ENCODE measurements at places on chromosomes 5 and 9.
A peak's percentile ranks its signal among the peaks of the same experiment; 100 is the strongest.

DNA sequence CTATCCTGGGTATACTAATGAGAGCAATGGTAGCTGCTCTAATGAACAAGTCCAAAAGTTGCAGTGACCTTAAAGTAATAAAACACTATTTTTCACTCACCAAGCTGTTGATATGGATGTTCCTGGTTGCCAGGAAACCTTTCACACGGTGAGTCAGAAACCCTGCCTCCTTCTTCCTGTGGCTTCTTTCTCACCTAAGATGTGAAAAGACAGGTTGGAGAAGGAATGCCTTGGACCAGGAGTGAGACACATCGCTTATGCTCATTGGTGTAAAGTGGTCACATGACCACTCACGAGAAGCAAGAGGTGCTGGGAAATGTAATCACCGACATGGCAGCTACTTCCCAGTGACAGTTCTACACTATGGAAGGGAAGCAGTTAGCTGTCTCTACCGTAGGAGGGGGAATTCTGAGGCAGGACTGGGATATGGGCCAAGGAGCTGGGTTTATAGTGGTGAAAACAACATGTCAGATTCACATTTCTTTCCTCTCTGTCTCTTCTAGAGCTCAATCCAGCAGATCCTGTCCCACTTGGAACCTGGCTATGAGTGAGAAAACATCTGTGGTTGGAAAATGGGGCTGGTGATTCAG, 320.4 kb upstream of the KLF4 start:
- DNase-seq: no peak

- no peak for DNase-seq
These were observed 346.2 kb upstream of the CTNND2 start for GRCh38 chr5:12250454-12250853.

DNA sequence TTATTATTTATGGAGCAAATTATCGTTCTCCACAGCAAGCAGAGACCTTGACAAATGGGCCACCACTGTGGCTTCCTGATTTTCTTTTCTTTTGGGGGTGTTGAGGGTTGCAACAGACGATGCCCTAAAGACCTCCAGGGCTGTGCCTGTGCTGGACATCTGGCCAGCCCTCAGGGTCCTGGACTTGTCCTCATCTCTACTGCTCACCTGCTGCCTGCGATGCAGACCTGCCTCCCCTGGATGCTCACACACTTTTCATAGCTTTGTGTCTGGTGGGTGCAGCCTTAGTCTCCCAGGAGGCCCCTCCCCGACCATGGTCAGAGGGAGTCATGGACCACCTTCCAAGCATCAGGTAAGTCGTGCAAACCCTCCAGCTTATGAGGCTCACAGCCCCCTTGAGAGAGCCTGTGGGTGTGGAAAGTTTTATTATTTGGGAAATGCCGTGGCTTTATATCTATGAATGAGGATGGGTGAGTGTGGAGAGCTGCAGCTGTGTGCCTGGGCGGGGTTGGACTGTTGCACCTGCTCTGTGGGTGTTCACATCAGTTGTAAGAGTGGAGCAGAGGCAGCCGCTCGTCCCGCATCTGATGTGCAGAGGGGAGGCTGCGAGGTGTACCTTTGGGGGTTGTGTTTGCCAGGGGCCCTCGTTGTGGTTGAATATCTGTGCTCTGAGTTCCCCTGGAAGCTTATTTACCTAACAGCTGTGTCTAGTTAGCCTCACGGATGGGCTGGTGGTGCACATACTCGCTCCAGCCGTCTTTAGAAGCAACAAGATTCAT, 126.3 kb upstream of the IRX4 start:
- DNase-seq: no peak

- DNase-seq: no peak
These were observed 77.4 kb upstream of the ANXA1 start for GRCh38 chr9:73074176-73074708.

DNA sequence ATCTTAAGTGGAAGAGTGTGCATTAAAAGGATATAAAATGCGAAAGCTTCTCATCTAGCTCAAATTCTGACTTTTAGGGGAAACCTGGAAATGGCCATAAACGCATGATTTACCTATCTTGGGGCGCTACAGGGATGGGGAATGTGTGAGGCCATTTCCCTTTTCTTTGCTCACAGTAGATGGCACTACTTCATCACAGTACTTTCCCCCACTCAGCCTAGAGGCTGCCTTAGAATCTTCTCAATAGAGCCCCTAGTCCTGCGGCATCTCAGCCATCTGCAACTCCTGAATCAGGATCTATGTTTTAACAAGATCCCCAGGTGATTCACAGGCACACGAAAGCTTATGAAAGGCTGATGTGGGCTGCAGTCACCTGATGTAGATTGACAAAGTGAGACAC, 110.8 kb downstream of the LHFPL2 start:
- no peak for DNase-seq

DNA sequence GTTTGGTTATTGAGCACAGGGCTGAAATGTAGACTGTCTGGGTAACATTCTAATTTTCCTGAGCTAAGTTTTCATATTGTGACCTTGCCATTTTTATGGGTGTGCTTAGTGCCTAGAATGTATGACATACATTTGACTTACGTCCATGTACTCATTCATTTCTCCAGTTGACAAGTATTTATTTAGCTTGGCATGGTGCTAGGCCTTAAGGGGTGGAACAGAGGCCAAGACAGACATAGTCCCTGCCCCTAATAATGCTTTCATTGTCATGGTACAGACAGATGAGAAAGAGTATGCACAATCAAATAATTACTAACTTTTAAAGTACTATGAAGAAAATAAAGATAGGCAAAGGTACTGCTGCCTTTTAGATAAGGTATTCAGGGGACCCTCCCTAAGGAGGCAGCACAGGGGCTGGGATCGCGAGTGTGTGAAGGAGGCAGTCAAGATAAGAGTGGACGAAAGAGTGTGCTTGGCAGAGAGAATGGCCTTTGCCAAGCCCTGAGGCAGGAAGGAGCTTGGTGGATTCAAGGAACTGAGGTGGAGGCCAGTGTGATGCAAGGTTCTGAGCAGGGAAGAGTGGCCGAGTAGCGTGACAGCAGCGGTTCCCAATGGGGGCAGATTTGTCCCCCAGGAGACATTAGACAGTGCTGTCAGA, 128.0 kb downstream of the PIP5K1B start:
- no peak for DNase-seq

DNA sequence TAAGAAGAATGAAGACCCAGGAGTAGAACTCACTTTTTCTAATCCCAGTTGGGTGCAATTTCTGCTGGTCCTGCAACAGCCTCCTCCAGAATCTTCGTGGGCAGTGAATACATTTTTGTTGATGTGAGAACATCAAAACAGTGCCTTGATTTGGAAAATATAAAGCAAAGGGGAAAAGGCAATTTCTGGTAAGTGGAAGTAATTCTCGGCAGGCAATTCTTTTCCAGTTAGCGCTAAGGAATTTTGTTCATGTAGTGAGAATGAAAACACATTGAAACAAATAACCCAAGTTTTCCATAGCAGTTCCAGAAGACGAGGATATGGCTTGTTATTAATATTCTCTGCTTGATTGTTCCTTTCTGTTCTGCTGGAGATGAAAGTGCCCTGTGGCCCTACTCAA, 178.7 kb downstream of the SPATA31D1 start:
- no peak for DNase-seq

DNA sequence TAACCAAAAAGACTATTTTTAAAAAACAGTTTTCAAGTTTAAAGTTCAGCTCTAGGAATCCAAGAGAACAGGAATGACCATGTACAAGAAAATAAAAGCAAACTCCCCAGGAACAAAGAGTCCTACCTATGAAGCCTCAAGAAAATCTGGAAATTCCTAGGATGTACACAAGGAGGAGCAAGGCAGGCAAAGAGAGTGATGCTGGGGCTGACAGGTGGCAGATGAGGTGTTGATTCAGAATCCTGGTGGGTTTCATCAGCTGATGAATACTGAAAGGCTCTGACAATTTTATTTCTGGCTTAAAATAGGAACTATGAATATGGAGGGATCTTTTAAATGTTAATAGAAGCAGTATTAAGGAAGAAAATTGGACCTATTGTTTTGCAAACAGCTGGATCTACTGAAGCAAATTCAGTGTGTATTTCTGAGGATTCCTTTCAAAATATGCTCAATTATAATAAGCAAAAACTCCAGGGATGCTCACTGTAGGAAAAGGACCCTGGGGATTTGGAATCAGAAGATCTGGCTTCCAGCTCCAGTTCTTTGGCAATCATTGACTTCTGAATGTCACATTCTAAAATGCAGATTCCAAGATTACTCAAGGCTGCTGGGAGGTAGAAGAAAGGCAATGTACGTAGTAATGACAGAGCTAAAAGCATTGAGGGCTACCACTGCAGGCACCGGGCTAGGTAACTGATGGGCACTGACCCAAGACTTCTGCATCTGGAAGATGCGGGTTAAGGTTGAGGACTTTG, 28.0 kb upstream of the SH3RF2 start:
- no peak for DNase-seq

- no peak for DNase-seq
These were observed 2.2 kb upstream of the ZNF366 start for GRCh38 chr5:72509401-72509800.

DNA sequence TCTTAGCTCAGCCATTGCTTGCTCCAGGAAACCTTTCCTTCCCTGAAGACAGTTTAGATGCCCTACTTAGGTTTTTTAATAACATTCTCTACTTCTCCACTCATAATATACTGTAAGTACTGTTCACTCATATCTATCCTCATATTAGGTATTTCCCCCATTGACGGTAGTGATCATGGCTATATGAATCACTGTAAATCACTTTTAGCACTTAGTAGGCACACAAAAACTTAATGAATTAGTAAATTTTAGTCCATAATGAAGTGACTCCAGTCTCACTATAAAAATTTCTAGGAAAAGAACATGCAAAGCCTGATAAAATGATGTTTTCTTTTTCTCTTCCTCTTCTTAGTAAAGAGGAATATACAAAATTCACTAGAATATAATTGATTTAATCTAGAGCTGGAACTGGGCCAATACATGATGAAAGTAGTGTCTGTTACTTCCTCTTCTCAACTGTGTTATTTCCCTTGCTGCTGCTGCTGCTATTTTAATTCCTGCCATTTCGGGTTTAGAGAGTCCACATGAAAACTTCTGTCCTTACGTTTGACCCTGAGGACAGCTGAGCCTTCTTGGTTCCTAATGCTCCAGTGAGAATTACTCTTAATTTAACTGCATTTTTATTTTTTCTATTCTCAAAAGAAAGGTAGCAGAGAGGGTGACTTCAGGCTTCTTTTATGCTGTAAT, 73.5 kb downstream of the LNPEP start:
- no peak for DNase-seq

DNA sequence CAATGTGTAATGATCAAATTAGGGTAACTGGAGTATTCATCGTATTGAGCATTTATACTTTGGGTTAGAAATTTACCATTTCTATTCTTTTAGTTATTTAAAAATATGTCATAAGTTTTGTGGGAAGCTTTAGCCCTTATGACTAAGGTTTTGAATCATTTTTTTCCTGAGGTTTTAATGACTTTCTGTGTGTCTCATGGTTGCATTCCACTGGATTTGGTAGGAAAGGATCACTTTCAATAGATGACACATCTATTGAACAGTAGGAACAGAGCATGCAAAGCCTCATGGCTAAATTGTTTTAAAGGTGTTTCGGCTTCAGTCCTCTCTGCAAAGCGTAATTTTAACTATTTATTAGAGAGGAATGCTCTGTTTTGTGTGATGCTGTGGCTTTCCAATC, 512.4 kb upstream of the CHD1 start:
- DNase-seq: no peak

GRCh38 chr5:103840600-103840999, 278.0 kb upstream of the NUDT12 start:
- no peak for DNase-seq

- peak; percentile 2 for DNase-seq
These were observed 13.5 kb downstream of the ZNF346 start for GRCh38 chr5:177035976-177036375.

All from NCI-H2171 (cell line).